ENCODE measurements at places on chromosomes 2 and 18. TPM values are rescaled to one million over a fixed set of nuclear protein-coding genes. Genes with fewer than 3 reads are reported as not detected.

Gene TSPYL6
- total RNA-seq = 0.25 TPM

DNA sequence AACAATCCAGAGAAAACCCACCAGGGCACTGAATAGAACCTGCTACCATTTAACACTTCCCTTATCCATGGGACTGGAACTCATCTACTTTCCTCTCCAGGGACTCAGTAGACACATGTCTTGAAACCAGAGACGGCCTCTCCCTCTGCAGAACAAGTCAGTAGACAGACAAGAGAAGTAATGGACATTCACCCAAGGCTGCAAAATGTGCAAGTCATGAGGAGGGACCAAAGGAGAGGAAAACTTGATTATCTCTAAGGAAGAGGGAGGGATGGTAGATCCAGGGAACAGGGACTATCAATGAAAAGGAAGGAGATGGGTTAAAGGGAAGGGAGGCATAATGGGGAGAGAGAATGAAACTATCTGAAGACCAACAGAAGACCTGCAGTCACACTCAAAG lies 5.3 kb upstream of the TTC39C start:
- DNase-seq = no peak

GRCh38 chr2:72092111-72092510 lies 55.6 kb downstream of the CYP26B1 start:
- no peak for DNase-seq

Gene RFX8
- 24.1 TPM for total RNA-seq

Gene ASB18
- not detected for total RNA-seq

DNA sequence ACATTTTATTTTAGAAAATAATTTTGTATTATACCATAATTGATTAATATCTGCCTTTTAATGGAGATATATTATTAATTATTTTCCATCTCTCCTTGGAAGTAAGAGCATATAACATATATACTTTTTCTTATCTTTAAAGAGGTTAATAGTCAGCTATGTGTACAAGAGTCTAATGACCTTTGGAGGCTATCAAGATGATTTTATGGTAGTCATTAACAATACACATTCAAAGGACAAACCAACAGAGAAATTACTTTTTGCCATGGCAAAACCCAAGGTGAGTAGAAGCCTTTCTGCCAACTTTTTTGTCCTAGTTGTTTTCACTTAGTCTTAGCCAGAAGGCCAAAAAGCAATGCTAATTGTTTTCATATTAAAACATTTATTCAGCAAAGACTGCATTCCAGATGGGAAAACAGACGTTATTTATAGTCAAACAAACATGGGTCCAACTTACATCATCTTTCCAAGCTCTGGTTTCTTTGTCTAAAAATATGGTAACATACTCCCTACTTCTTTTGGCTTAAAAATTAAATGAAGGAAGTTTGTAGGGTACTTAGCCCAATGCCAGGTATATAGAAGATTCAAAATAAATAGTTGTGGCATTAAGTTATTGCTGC lies 9.6 kb upstream of the DYNC2LI1 start:
- DNase-seq = peak; percentile 7

GRCh38 chr2:20281876-20282275 lies 56.9 kb upstream of the SDC1 start:
- no peak for DNase-seq

DNA sequence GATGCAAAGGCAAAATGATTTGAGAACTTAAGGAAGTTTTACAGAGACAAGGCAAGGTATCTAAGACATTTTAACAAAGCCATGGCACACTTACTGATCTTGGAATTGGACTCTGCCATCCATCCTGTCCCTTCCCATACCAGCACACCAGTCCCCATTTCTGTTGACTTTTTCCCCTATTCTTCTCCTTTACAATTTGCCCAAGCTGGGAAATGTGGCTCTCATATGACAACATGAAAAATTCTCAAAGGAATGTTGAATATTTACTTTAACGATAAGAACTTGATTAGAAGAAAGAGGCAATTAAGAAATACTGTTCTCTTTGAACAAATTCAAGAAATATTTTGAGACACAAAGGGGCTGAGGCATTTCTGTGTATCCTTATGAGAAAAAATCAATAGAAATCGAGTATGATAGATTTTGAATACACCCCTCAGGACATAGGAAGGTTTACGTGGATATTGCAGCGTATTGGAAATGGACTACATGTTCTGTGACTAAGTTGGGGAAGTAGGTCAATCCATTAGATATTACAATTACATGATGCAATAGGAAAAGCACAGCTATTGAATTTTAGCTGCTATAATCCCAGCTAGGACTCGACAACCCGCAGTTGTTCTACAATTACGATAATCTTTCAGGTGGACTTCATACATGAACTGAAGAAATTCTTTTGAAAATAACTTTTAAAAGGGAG lies 201.6 kb downstream of the TRIB2 start:
- DNase-seq = no peak

Gene IL36A
- 2.0 TPM for total RNA-seq

Gene LYG2
- not detected for total RNA-seq

Gene TAF1B
- total RNA-seq = 44.0 TPM

DNA sequence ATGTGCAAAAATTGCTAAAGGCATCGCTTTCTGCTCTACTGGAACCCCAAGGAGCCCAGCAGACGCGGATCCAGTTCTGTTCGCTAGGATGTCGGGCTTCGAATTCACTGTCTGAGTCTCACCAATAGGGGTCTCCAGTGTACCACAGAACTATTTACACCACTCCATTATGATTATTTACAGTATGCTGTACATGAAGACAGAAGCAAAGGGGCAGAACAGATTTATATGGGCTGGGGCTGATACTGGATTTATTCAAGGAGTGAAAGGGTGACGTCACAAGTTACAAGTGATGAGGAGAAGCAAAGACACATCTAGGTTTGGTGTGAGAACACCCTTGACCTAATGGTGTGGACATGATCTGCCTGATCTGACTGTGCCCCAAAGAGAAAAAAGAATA lies 185.3 kb upstream of the ATP5MC3 start:
- peak; percentile 57 for DNase-seq

DNA sequence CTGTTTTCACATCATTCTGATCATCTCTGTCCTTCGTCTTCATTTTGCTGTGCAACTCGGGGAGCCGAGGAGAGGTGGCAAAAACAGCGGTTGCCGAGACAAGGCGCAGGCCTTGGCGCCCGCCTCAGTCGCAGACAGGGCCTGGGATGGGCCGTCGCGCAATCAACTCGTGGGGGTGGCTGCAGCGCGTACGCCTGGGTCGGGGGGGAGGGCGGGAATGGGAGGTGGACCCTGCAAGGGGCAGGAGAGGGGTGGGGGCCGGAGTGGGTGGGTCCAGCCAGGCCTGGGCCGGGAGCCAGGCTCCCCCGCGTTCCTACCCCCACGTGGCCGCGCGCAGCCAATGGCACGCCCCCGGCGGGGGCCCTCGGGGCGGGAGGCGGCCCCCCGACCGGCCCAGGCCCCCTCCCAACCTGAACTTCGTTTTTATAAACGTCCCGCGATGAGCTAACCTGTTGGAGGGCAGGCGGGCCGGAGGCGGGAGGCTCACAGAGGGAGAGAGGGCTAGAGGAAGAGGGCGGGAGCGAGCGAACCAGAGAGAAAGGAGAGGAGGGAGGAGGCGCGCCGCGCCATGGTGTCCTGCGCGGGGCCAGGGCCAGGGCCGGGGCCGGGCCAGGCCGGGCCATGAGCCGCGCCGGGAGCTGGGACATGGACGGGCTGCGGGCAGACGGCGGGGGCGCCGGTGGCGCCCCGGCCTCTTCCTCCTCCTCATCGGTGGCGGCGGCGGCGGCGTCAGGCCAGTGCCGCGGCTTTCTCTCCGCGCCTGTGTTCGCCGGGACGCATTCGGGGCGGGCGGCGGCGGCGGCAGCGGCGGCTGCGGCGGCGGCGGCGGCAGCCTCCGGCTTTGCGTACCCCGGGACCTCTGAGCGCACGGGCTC lies at the start of gene HOXD13:
HOXD13 (plus strand) TSS at position 452 of the 875 bp plus-strand sequence; CDS start at position 622, 170 bp downstream.
- DNase-seq = no peak

Gene B4GALT6
- total RNA-seq = 6.3 TPM

DNA sequence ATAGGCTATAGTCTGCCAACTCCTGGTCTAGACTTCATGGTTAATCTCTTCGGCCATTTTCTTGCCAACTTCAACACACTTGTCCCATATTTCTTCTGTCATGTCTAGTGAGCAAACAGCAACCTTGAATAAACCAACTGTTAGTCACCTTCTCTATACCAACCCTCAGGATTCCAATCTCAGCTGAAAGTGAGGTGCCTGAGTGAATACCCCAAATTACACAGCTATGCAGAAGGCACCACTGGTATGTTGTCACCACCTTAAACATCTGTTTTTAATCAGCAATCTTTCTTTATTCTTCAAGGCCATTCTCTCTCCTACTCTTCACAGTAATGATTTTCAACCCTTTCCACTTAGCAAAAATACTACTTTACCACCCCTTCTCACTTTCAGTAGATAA lies 39.3 kb downstream of the THOC1 start:
- no peak for DNase-seq

Gene FEV
- total RNA-seq = not detected

DNA sequence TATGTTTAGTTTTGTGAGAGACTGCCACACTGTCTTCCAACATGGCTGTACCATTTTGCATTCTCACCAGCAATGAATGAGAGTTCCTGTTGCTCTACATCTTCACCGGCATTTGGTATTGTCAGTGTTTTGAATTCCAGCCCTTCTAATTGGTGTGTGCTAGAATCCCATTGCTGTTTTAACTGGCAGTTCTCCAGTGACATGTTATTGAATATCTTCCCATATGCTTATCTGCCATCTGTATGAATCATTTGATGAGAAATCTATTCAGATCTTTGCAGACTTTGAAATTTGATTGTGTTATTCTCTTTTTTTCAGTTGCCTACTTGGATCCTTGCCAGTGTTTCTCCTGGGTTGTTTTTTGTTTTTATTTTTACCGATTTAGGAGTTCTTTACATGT lies 99.0 kb downstream of the SNTG2 start:
- DNase-seq = peak; percentile 35

Gene TBR1
- not detected for total RNA-seq

DNA sequence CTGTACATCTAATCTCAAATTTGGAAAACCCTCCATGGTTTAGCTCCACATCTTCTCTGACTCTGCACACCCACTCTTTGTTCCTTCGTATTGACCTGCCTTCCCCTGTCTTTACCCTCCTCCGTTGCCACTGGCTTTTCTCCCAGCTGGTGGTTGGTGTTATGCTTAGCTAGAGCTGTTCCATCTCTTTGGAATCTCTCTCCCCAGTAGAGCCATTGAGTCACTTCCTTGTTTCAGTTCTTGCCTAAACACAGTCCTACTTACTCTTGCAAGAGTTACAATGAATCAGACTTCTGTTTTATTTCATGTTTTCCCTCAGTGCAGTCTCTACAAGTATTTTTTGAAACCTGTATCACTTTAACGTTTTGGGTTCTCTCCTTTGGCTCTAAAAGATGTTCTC lies 263.9 kb downstream of the LTBP1 start:
- peak; percentile 98 for DNase-seq

Gene SERPINB11
- total RNA-seq = not detected

DNA sequence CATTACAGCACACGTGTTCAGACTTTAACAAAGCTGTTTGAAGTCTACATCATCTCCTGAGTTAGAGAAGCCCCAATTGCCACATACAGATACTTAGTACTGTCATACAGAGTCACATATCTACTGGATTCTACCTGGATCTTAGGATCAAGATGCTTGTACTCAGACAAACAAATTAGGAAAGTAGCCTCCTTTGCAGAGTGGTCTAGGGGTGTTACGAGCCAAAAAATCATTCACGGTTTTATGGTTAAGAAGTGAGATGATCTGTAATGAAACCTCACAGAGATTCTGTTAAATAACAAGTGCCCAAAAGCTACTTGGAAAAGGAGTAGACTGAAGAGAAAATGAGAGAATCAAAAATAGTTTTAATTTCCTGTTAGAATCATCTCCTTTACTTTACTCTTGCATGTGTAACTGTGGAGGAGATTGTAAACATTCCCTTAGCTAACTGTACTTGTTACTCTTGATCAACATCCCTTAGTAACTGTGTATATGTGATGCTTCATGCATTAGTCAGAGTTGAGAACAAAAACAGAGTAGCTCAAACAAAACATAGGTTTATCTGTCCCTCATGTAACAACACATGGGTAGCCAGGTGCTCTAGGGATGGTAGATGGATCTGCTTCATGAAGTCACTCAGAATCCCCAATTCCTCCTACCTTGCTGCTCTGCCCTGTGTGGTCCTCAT lies 16.4 kb upstream of the IL1RL1 start:
- DNase-seq = no peak

GRCh38 chr2:62461707-62462106 lies 44.3 kb downstream of the TMEM17 start:
- peak; percentile 76 for DNase-seq

- peak; percentile 79 for DNase-seq
Measured at GRCh38 chr2:120712180-120712681, 23.4 kb upstream of the GLI2 start.

Gene PRSS56
- total RNA-seq = not detected

Gene CCDC74B
- total RNA-seq = 9.7 TPM

Gene KLHL30
- 0.33 TPM for total RNA-seq

- no peak for DNase-seq
Measured at GRCh38 chr2:201127152-201127511, 11.2 kb downstream of the CFLAR start.

Gene CHRNG
- not detected for total RNA-seq

GRCh38 chr2:64551851-64552250 lies 27.7 kb downstream of the AFTPH start:
- no peak for DNase-seq

DNA sequence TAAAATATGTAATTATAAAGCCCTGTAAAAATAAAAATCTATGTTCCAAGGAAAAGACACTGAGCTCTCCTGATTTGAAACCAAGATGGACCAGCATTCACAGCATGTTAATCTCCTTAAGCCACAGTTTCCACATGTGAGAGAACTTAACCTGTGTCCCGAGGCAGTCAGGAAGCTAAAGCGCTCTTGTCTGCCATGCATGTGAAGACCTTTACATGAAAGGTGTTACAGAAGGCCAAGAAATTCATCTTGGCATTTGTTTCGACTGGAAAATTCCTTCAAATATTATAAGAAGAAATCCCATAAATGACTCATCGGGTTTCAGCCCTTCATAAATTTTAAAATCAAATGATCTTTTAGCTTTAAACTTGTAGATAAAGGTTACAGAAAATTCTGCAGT lies 328.6 kb downstream of the CDH2 start:
- DNase-seq = no peak

- DNase-seq = no peak
Measured at GRCh38 chr18:32595832-32596231, 125.2 kb upstream of the GAREM1 start.

- DNase-seq = no peak
Measured at GRCh38 chr2:140269000-140269399, 1488.8 kb upstream of the NXPH2 start.

DNA sequence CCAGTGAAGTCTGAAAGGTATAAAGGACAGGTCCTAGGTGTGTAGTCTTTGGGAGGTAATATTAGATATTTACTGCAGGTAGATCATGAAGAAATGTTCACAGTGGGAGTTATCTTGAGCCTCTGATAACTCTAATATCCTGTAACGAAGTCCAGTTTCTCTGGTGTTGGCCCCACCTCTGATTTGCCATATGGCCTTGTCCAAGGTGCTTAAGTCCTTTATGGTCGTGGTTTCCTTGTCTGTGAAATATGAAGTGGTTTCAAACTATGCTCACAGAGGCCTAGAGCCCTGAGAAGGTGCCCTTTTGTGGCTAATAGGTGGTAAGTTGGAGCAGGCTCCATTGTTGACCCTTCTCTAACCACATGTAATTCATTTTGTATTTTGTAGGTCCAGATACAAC lies 190.7 kb downstream of the ICOS start:
- DNase-seq = peak; percentile 4

- no peak for DNase-seq
Measured at GRCh38 chr2:199462347-199462955, 4.7 kb upstream of the SATB2 start.
